ENCODE measurements at places on chromosomes 1 and 21.

DNA sequence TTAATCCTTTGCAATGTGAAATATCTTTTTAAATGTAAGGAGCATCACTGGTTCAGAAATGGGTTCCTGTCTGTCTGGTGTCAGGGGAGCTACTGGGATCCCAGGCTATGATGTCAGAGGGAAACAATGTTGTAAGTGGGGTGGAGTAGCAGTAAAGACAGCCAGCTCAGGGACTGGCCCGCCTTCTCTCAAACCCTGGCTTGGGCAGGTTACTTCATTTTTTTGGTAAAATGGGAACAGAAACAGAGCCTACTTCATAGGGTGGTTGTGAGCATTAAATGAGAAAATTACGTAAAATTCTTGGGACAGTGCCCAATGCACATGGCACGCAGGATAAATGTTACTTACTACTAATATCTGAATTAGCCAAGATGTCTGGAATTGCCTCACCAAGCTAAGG lies 30.7 kb upstream of the IL20 start:
- no peak for DNase-seq

DNA sequence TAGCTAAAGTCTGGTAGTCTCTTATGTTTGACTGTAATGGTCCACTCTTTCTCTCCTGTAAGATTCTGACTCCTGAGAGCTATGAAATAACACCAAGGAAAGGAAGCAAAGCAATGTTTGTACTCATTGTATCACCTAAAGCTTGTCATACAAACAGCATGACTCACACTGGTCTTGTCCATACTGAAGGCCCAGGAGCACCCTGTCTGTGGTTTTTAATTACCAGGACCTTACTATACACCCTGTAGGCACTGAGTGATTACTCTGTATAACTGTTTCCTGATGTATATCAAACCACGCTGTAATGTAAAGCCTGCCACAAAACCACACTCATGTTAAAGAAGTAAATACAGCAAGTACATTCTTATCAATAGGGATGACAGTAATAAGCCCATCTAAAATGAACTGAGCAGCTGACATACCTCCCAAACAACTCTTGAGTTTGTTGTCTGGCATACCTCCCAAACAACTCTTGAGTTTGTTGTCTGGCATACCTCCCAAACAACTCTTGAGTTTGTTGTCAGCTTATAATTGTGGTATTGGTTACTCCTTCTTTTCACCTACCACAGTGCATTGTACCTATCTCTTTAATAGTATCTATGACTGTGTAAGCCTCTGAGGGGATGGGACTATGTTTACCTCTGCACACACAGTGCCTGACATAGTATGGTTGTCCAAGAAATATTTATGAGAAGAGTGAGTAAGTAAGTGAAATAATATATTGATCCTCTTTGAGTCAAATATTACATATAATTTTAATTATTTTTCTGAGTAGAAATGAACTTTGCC lies 11.6 kb upstream of the TNFSF18 start:
- DNase-seq = no peak

DNA sequence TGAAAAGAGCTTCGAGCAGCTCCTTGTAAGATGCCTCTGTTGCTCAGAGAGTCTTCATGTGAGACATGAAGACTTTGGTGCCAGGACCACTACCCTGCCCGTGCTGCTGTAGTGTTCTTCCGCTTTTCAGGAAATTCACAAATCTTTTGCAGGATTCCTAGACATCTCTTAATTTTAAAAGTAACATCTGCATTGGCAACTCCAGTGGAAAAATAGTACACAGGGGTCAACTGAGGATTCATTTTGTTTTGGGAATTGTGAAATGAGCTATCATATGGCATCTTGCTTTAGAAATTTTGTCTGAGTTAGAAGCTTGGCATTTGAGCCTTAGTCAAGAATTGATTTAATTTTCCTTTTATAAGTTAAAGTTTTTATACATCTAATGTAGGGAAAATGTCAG lies 7.2 kb downstream of the PRDM2 start:
- no peak for DNase-seq

DNA sequence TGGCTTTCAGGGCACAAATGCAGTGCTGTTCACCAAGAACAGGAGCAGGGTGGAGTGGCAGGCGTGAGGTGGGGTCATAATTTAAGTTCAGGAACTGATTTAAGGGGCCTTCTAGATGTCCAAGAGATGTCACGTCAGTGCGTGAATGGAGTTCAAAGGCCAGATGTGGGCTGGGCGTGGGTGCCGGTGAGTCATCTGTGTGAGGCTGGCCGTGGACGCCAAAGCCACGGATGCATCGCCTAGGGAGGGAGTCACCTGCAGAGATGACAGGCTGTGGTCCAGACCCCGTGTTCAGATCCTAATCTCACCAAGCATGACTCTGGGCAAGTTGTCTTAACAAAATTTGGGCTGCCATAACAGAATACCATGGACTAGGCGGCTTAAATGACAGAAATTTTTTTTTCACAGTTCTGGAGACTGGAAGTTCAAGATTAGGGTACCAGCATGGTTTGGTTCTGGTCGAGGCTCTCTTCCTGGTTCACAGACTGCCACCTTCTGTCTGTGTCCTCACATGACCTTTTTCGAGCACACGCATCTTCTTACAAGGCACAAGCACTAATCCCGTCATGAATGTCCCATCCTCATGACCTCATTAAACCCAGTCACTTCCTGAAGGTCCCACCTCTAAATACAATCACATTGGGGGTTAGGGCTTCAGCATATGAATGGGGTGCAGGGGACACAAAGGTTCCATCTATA lies 109.6 kb downstream of the PRDM2 start:
- no peak for DNase-seq

- DNase-seq = no peak
These were observed 31.7 kb downstream of the RCSD1 start for GRCh38 chr1:167661527-167662426.

- no peak for DNase-seq
These were observed 1.1 kb downstream of the HUNK start for GRCh38 chr21:31873696-31874599.

GRCh38 chr1:11188858-11189451 lies at the start of gene ANGPTL7:
ANGPTL7 (plus strand) TSS chr1:11189355; CDS start chr1:11189580, 225 bp downstream.
- DNase-seq = no peak

GRCh38 chr1:183909672-183910071 lies 104.8 kb downstream of the RGL1 start:
- DNase-seq = no peak

- no peak for DNase-seq
These were observed 241.8 kb upstream of the IRF2BP2 start for GRCh38 chr1:234851450-234852438.

- DNase-seq = no peak
These were observed 57.5 kb downstream of the PCP4 start for GRCh38 chr21:39924577-39925308.

GRCh38 chr1:178941849-178942248 lies 71.0 kb upstream of the ANGPTL1 start:
- no peak for DNase-seq

DNA sequence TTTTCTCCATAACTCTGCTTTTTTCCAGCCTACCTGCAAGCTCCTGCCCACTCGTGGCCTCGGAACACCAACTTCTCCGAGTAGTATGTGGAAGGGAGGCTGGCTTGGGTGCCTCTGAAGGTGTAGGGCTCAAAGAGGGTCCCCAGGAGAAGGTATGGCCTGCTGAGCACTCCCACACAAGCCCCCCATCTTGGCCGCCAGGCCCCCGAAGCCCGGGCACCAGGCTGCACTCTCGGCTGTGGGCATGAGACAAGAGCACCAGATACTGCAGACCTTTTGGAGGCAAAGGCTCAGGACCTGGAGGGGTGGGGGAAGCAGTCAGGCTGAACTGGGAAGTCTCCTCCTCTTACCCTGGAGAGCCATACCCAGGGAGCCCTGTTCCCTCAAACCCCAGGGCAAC lies 1.7 kb downstream of the ZNF692 start:
- no peak for DNase-seq

- DNase-seq = no peak
These were observed 46.6 kb upstream of the ATP1A1 start for GRCh38 chr1:116326486-116326885.

DNA sequence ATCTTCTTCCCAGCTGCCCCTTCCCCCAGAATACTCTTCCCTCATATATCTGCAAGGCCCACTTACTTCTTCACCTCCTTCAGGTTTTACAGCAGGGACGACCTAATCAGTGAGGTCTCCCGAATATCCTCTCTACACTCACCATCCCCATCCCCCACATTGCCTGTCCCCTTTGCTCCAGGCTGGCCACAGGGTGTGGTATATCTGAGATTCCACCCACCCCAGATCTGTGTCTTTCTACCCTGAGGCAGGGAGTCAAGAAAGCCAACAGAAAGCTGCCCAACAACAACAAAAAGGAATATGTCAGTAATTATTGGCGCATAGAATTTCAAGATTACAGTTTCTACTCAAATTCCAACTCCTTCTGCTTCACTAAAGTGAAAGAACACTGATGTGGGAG lies 30.0 kb upstream of the OPRD1 start:
- no peak for DNase-seq

GRCh38 chr1:20720631-20721091 lies 2.9 kb upstream of the KIF17 start:
- no peak for DNase-seq

- DNase-seq = no peak
These were observed 39.1 kb downstream of the KCNJ6 start for GRCh38 chr21:37877171-37877570.

GRCh38 chr1:172179918-172180317 lies 240.6 kb upstream of the C1orf105 start:
- DNase-seq = no peak

GRCh38 chr1:36494971-36495370 lies 12.3 kb upstream of the CSF3R start:
- DNase-seq = no peak

GRCh38 chr1:206449565-206449964 lies 20.7 kb upstream of the IKBKE start:
- DNase-seq = no peak

DNA sequence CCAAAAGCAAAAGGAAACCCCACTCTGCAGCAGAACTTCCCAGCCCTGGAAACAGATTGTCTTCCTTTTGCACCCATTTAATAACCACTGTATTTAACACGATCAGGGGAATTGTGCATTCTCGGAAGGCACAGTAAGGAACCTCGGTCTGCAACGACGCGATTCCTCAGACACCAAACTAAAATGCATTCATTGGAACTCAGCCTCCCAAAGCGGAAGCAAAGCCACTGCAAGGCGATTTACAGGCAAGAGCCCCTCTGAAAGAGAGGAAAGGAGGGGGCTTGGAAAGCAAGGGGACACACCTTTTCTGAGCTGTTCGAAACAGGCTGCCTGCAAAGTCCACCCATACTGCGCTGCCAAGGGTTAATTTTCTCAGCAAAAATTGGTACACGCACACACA lies 297.7 kb downstream of the OMA1 start:
- DNase-seq = no peak

GRCh38 chr1:2981981-2982614 lies 39.2 kb upstream of the ACTRT2 start:
- no peak for DNase-seq

- no peak for DNase-seq
These were observed 232.6 kb downstream of the TRABD2B start for GRCh38 chr1:47764461-47765046.

DNA sequence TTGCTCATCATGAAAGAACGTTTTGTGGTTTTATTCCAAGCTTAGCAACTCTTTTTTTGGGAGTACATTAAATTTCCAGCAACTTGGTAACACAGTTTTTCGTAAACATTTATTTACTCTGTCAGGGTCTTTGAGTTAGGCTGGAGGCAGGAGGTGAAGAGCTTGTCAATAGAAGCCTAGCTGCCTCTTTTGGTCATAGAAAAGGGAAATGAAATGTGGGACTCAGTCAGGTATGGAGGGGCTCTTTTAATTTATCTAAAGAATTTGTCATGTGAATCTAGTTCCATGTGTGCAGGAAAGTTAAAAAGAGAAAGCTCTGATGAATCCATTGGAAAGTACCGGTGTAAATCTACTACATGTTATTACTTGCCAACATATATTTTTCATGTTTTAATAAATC lies 45.9 kb upstream of the PRMT6 start:
- DNase-seq = no peak

DNA sequence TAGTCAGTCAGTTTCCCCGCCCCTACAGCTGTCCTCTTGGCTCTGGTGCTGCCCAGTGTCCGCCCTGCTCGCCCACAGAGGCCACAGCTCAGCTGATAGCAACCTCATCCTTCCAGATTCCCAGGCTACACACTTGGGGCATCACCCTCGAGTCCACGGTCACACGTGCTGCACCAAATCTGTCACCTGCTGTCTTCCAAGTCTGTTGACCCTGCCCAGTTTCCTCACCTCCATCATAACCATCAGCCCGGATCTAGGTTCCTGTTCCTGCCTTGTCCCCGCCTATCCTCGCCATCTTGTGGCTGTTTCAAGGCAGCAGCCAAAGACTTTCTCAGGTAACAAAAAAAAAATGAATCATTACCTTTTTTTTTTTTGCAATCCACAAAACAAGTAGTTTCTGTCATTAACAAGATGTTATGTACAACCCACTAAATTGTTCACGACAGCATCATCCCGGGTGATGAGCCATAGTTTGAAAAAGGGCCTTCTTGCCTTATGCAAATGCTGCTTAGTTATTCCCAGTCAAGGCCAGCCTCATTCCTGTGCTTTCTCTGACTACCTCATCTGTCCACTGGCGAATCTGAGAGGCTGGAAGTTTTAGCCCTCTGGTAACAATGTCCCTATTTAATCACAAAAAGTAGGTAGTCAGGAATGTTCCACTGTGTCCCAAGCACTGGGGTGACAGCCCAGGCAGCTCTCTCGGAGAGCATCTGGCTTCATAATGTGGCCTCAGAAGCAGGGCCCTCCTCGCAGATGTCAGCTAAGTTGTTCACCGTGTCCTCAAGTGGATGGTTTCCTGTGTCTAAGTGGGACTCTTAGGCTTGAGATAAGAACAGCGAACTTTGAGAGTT lies 4.9 kb upstream of the MIIP start:
- no peak for DNase-seq

- no peak for DNase-seq
These were observed 16.5 kb downstream of the SOD1 start for GRCh38 chr21:31675960-31676359.

DNA sequence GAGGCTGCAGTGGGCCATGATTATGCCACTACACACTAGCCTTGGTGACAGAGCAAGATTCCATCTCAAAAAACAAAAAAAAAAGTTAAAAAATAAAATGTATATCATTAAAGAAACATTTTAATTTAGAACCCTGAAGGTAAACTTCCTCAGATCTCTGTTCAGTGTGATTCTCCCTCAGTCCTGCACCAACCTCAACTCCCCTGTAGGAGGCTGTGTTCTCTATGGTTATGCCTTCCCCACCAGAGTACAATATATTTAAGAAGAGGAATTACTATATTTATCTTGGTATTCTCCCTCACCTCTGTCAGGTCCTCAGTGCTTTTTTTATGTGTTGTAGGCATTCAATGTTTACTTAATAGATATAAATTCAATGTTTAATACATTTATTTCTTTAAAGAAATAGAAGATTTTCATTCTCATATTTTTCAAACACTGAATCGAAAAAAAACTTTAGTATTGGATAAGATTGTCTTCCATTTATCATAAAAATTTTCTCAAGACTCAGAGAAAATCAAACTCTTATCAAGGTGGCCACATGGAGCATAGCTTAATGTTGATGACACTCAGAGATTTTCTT lies 4.8 kb upstream of the LRRC8B start:
- DNase-seq = peak; percentile 34

DNA sequence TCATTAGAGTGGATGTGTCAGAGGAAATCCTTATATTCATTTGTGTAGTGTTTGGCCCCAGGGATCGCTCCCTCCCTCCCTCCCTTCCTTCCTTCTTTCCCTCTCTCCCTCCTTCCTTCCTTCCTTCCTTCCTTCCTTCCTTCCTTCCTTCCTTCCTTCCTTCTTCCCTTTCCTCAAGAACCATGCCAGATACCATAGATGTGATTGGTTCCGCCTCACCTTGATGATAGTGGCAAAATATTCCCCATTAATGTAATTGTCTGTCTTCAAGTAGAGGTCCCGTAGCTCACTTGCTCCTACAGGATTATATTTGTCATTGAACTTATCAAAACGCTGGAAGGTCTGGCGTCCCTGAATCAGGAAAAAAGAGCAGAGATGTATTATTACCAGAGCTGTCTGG lies 7.8 kb upstream of the DENND2C start:
- no peak for DNase-seq

Measured in T-cell (primary cell).